ENCODE measurements at places on chromosomes 5 and 9.

- peak; percentile 37 for DNase-seq
Observed at GRCh38 chr5:172910828-172911627, 48.2 kb upstream of the RPL26L1 start.

GRCh38 chr9:131719262-131719908 lies 20.5 kb downstream of the RAPGEF1 start:
- DNase-seq, result no peak

DNA sequence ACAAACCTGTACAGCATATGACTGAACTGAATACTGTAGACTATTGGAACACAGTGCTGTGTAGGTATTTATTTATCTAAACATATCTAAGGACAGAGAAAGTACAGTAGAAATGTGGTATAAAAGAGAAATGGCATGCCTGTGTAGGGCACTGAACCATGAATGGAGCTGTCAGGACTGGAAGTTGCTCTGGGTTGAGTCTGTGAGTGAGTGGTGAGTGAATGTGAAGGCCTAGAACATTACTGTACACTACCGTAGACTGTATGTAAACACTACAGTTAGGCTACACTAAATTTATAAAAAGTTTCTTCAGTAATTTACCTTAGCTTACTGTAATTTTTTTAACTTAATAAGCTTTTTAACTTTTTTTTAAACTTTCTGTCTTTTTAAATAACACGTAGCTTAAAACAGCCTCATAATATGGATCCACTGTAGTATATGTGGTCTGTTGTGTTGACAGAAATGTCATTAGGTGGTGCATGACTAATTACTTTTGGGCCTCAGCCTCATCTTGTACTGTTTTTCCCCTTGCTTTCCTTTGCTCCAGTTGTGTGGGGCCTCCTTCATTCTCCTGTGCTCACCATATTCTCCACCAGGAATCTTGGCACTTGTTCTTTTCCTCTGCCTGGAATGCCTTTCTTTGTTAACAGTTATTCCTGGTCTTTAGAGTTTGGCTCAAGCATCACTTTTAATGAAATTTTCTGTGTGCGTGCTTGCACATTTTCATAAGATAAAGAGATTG lies 8.8 kb downstream of the SPIN1 start:
- no peak for DNase-seq

- peak; percentile 36 for DNase-seq
Observed at GRCh38 chr5:131209506-131210150, 38.9 kb downstream of the LYRM7 start.

DNA sequence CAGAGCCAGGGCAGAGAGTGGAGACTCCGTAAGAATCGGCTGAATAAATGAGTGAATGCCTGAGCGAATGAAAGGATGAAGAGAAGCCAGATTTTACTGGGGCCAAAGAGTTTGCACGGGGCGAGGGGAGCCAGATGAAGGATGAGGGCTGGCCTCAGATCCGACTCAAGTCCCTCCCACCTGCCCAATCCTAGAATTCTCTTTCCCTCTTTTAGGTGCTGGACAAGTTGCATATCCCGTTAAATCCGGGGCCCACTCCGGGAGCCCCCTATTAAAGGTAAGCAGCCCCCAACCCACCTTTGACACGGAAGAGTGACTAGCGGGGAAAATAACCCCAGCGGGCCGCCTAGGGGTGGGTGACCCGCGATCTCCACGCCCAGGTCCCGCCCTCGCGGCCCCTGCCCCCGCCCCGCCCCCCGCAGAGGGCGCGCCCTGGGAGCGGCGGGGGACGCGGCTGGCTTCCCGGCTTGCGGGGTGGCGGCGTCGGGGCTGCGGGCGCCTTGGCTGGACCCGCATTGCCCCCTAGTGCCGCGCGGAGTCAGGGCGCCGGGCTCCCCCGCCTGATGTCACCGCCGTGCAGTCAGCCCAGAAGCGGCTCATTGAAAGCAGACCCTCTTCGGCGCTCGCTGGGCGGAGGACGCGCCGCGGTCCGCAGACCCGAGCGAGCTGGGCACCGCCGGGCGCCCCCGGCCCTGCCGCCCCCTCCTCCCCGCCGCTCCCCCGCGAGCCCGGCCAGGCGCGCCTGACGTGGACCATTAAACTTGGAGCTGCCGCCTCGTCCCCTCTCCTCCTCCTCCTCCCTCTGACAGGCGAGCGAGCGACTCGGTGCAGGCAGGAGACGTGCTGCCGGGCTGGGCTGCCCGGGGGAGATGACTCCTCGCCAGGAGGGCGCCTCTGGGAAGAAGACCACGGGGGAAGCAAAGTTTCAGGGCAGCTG lies at the start of gene ADRA1B:
ADRA1B (plus strand) TSS at position 579 of the 937 bp plus-strand sequence. CDS start 424 bp downstream, outside the sequence.
- peak; percentile 72 for DNase-seq

DNA sequence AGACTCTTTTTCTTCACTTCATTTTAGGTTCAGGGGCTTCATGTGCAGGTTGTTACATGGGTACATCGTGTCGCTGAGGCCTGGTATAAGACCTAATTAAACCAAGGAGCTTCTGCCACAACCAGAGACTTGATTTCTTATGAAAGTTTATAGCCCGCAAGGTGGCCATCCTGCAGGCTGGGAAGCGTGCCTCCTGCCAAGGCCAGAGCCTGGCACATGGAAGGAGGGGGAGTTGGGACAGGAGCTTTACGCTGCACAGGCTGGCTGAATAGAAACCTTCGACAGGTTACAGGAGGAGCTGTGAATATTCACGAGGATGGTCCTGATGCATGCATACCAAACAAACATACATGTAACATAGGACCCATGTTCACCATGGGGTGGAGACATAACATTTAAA lies 50.1 kb upstream of the SIMC1 start:
- no peak for DNase-seq

GRCh38 chr9:114025196-114025753 lies 52.8 kb downstream of the AMBP start:
- DNase-seq, result no peak

DNA sequence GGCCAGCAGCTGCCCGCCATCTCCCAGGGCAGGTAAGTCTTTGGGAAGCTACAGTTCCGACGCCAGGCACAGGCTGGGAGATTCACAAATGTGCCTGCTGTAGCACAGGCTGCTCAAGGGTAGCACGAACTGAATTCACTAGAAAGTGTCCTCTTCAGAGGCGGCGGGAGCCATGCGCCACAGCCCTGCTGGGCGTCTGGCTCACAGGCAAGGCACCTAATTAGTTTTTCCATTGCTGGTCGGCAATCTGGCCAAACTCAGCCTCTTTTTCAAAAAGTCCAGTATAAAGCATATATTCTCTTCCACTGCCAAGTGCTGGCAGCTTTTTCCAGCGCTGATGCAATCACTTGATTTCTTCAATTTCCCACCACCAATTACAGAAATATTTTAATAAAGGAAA lies 128.9 kb upstream of the RAPGEF1 start:
- no peak for DNase-seq

DNA sequence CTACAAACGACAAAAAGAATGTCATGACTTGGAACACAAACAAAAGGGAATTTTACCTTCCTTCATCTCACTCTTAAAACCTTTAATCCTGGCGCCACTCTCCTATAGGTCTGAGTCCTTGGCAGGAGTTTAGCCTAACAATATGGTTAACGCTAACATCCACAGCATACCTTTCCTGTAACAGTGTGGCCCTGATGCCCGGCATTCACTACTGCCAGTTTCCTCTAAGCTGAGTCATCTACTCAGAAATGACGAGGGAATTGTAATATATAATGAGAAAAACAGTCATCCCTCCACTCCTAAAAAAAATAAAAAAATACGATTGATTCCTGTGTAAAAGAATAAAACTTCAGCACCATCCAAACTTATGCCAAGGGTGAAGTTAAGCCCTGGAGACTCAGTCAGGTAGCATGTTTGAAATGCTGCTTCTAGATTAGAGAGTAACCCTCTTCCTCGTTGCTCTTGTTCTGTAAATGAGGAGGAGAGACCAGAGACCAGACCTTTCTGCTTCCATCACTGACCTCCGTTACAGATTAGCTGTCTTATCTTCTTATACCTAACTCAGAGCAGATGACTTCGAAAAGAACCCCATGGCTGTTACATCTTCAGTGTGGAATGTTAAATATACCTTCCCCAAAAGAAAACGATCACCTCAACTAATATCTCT lies 37.4 kb downstream of the CCDC125 start:
- DNase-seq, result no peak

DNA sequence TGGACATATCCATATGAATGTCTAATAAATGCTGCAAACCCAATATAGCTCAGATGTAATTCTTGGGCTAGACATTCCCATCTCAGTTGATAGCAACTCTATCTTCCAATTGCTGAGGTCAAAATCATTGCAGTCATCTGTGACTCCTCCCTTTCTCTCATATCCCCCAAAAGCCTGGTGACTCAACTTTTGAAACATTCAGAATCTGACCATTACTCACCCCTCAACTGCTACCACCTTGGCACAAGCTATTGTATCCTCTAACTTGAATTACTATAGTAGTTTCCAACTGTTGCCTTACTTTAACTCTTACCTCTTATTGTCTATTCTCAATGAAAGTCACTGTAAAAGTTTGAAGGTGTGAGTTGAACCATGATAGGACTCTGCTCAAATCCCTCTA lies 600.1 kb upstream of the RGMB start:
- no peak for DNase-seq

GRCh38 chr5:102865510-102866236 lies 110.6 kb downstream of the PAM start:
- peak; percentile 67 for DNase-seq

DNA sequence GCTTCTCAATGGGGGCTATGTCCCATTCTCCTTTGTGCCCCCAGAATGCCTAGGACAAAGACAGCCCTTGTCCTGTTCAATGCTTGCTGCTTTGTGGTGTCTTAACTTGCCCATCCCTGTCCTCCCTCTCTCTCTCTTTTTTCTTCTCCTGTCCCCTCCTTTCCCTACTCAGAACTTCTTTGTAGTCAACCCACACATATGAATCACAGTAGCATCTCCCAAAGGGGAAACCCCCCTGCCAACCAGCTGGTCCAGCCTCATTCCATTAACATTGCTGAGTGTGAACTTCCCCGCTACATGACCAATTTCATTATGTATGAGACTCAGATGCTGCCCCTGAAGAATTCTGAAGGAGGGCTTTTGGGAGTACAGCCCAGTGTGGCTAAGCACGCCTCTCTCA lies 408.3 kb downstream of the ENC1 start:
- DNase-seq, result peak; percentile 28

- no peak for DNase-seq
Observed at GRCh38 chr9:18499980-18500379, 26.0 kb downstream of the ADAMTSL1 start.

GRCh38 chr9:8070779-8071444 lies 271.3 kb upstream of the DMAC1 start:
- no peak for DNase-seq
